ENCODE measurements at places on chromosomes 5 and 9.

DNA sequence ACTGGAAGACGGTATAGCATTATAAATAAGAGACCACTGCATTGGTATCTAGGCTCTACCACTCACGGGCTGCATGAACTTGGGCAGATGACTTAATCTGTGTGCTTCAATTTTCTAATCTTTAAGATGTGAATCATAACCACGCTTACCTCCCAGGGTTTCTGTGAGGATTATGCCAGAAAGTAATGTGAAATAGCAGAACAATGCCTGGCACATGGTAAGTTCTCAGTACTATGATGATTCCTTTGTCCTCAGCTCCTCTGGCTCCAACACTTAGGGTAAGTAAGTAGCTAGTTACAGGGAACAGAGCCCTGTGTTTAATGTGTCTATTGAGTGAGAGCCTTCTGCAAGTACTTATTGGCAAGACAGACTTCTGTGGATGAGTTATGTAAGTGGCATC, 31.1 kb downstream of the POU4F3 start:
- DNase-seq = no peak

DNA sequence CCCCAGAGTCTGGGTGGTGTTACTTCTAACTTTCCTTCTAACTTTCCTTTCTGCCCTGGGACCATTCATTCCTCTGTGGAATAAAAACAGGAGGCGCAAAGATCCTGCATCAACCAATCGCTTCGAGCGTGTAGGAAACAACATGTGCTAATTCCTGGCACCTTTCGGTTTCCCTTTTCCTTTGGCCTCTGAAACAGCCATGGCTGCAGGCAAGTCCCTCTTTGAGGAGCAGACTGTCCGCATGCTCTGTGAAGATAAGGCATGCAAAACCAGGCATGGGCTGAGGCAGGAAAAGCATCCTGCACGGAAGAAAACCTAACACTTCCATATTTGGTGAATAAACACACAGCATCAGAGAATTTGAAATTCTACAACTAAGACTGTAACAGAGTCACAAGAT, 128.3 kb downstream of the HSD17B3 start:
- DNase-seq = no peak

- no peak for DNase-seq
Measured at GRCh38 chr9:129231022-129231739, 53.1 kb upstream of the IER5L start.

GRCh38 chr9:130857864-130858738, 23.0 kb downstream of the ABL1 start:
- no peak for DNase-seq

GRCh38 chr5:165497707-165498106, 1992.3 kb downstream of the MAT2B start:
- DNase-seq = no peak

GRCh38 chr9:3968891-3969290, 331.0 kb downstream of the GLIS3 start:
- no peak for DNase-seq

DNA sequence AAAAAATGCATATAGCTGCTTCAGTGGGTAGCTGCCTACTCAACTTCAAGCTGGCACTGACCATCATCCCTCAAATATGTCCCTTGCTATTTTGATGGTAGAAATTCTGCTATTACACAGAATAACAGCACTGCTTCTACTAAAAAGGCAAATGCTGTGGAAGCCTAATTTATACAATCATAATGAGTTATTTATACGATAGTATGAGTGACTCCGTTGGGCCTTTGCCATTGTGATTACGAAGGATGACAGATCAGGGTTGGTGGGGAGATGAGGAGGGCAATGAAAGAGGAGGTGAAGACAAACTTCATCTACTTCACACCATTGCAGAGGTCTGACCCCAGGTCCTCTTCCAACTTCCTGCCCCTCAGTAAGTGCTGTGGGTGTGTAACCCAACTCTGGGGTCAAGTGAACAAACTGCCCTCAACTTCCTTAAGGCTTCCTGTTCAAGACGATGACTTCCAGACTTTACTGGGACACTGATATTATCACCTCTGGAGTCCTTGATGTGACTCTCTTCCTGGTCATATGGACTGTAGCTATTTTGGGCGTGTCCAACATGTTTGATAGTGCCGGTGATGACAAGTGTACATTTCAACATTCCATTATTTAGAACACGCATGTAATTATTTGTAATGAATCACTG, 74.1 kb upstream of the RPS23 start:
- DNase-seq = no peak

DNA sequence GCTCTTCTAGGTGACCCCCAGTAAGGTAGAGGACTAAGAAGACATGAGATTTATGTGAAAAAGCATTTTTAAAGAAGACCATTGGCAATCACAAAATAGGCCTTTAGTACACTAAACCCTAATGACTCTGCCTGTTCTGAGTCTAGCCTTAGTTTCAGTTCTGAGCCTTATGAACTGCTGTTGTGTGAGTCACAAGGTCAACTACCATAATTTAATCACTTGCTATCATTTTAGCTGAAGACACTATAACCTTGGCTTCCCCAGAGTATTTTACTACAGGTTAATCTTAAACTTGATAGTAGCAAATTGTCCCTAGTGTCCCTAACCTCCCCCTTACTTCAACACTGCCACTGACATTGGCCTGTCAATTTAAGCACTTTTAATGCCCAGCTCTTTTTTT, 34.4 kb downstream of the APC start:
- no peak for DNase-seq

- no peak for DNase-seq
Measured at GRCh38 chr9:118029425-118029824, 325.2 kb downstream of the TLR4 start.

- no peak for DNase-seq
Measured at GRCh38 chr5:139133282-139133681, 64.9 kb downstream of the SIL1 start.

GRCh38 chr9:127407492-127407843, 10.5 kb downstream of the SLC2A8 start:
- no peak for DNase-seq

DNA sequence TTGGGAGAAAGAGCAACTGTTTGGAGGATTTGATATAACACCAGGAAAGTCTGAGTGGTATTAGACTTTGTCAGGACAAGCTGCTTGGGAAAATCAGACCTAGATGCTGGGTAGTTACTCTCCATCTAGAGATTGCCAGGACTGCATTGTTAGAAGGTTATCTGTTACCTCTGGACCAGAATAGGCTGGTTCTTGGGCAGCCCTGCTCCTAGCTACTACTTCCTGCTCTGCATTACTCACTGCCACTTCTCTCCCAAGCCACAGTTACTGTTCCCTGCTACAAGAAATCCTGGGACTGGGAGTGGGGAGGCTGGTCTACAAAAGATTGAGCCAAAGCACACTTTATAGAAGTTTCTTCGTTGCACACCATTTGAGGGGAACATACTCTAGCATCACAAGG, 95.5 kb upstream of the KCNN2 start:
- DNase-seq = no peak

- no peak for DNase-seq
Measured at GRCh38 chr5:72433522-72433921, 73.7 kb downstream of the ZNF366 start.

Measured in NCI-H1930 (cell line).